ENCODE measurements at places on chromosomes 7 and 10.

DNA sequence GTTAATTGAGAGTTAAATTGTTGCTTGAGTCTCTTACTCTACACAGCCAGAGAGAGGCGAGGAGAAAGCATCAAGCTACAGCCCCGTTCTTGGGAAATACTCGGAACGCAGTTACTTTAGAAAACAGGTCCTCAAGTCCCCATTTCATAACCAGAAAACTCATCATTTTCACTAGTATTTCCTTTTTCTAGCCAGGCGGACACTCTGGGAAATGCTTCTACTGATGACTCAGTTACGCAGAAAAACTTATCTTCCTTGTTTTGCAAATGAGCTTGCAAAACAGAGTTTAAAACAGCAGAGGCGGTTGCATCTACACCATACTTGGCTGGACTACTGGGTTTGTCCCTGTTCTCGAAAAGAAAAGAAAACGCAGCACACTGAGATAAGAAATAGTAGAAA lies 111.4 kb upstream of the FGFR2 start:
- peak; percentile 72 for DNase-seq

- no peak for DNase-seq
Observed at GRCh38 chr7:17236603-17237002, 61.8 kb upstream of the AHR start.

GRCh38 chr7:27651702-27652101 lies 11.0 kb downstream of the HIBADH start:
- DNase-seq, result peak; percentile 24

DNA sequence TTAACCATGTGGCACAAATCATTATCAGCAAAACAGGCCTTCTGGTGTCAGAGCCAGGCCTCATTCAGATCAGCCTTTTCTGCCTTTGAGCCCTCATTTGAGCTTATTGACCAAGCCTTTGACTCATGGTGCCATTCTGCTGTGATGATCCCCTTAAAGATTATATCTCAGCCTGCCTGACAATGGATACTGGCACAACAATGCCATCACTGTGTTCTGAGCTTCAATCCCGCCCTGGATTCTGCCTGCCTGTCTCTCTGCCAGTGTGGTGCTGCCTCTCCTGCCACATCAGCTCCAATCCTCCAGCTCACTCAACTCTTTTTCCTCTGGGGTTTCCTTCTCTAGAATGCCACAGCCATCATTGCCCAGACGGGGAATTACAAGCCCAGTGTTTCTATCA lies 52.6 kb downstream of the SRI start:
- no peak for DNase-seq

DNA sequence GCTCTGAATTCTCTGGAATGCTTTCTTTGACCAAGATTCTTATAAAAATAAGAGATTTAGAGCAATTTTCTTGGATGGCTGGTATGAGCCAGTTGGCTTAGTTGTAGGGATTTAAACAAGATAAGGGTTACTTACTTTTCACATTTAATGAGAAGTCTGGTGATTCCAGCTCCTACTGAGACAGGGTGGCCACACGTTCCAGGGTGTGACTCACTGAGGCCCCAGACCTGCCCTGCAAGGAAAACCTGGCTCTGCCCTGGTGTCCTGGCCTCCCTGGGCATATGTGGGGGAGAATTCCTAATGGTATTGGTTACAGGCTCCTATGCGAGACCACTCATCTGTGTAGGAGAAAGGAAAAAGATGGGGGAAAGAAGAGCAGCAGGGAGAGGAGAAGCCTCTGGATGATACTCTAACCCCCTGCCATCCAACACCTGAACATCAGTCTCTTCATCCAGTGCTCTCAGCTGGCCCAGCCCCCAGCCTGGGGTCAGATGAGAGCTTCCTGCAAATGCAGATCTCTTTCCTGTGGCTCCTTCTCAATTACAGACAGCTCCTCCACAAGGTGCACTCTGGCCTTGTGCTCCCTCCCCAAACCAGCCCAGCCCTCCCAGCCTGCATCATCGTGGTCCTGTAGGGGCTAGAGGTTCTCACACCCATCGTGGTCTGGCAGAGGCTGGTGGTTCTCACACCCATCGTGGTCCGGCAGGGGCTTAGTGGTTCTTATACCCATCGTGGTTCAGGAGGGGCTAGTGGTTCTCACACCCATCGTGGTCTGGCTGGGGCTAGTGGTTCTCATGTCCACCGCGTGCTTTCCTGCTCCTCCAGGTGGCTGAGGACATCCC lies 139.9 kb downstream of the EGFR start:
- DNase-seq, result peak; percentile 93

DNA sequence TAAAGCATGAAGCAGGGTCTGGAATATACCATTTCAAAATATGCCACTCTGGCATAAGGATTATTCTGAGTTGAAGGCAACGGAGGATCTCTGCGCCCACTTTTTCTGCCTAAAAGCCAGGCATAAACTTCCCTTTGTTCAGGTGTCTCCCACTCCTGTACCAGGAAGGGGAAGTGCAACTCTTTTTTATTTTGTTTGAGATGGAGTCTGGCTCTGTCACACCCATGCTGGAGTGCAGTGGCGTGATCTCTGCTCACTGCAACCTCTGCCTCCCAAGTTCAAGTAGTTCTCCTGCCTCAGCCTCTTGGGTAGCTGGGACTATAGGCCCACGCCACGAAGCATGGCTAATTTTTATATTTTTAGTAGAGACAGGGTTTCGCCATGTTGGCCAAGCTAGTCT lies 18.2 kb downstream of the SVIL start:
- no peak for DNase-seq
